Activated CD4-positive, alpha-beta T cell treated with anti-CD3 and anti-CD28 coated beads for 48 hours (primary cell): ENCODE measurements at places on chromosomes 7 and 10.

DNA sequence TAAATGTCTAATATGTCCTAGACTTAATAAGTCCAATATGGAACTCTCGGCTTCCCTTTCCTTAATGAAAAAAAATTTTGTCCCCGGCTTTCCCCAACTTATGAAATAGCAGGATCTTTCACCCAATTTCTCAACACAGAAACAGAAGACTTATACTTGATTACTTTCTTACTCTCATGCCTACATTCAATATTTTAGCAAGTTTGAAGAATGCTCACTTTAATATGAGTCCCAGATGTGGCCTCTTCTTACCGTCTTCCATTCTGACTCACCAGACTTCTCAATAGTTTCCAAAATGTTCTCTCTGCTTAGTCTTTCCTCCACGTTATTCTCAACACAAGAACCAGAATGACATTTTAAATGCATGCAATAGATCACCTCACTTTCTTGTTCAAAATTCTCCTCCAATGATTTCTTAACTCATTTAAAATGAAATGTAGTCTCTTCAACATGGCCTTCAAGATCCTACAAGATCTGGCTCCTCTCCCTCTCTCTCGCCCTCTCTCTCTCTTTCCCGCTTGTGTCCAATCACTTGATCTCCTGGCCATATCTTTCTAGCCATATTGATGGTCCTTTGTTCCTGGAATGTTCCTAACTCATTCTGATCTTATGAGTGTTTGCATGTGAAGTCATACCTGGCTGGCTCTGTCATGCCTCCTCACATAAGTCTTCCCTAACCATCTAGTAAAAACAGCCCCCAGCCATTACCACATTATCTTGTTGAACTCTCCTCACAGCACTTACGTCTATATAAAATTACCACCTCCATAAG, 119.7 kb upstream of the FAM3C start:
- no peak for DNase-seq

GRCh38 chr7:150343225-150343624, 1.8 kb upstream of the RARRES2 start:
- DNase-seq, result no peak

DNA sequence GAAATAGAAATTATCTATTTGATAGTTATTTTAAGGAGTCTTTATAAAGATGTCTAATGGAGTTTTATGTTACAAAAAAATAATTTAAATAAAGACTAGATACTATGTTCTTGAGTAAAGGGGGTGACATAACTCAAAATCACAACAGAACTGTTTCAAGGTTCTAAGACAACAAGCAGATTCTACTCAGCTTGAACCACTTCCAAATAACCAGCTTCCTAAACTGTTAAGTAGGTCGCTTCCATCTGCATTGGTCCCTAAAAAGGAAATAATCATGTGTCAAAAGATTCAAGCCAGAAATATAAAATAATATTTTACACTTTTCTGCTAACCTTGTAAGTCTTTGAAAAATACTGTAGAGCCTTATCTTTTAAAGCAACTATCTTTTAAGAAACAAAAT, 14.1 kb downstream of the SEM1 start:
- no peak for DNase-seq

- DNase-seq, result no peak
These were observed 107.4 kb downstream of the SNX13 start for GRCh38 chr7:17832820-17833355.

- no peak for DNase-seq
These were observed 522.6 kb downstream of the DNAJB9 start for GRCh38 chr7:109092268-109092667.

- DNase-seq, result no peak
These were observed 88.5 kb downstream of the ANKRD7 start for GRCh38 chr7:118312966-118313365.

DNA sequence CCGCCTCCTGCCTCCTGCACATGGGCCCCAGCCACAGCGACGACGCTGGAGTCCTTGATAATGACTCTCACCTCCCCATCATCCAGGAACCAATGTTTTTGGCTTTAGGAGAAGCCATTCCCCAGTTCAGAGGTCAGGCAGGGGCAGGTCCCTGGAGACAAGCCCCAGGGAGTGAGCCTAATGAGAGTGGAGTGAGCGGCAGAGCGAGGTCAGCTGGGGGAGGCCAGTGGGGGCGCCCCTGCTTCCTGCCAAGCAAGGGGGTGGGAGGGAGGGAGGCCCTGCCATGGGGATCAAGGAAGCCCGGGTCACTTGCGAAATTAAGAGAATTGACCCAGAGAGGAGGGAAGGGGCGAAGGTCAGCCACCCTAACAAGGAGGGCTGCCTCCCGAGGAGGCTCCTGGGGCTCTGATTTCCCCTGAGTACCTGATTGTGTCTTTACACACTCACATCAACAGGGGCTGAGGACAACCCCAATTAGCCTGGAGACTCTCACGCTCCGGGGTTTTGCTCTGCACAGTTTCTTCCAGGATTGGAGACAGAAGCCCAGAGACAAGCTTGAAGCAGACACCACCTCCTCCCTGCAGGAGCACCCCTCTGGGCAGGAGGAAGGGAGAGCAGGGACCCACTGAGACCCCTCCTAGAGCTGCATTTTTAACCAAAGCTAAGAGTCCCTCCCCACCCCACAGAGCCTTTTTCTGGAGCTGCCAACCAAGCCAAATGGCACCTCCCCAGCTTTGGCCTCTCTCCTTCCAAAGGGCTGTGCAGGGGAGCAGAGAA, 112.1 kb downstream of the COL13A1 start:
- DNase-seq, result no peak

DNA sequence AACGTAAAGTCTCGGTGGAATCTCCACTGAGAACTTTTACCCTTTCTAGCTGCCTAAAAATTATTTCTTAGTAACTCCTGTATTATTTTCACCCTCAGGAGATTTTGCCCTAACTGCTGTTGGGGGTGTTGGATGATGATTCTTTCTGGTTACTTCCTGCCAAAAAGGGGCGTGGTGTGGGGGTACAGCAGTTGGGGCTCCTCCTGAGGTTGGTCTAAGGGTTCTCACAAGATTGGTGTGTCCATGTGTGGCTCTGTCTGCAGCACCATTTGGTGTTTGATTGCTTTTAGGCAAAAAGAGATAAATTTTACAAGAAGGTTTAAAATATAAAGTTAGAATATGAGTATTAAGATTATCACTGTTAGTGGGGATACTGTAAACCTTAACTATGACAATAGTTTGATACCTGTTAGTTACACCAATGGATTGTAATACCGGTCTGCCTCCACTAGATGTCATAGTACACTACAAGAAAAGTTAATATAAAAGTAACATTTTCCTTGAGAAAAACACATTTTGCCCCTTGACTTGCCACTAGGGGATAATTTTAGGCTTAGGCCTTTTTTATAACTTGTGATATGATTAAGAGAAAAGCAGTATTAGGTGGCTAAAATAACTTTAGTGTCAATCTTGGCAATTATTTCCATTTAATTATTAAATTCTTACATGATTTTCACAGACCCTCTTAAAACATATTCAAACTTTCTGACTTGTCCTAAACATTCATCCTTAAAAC, 928.7 kb downstream of the IPMK start:
- no peak for DNase-seq

DNA sequence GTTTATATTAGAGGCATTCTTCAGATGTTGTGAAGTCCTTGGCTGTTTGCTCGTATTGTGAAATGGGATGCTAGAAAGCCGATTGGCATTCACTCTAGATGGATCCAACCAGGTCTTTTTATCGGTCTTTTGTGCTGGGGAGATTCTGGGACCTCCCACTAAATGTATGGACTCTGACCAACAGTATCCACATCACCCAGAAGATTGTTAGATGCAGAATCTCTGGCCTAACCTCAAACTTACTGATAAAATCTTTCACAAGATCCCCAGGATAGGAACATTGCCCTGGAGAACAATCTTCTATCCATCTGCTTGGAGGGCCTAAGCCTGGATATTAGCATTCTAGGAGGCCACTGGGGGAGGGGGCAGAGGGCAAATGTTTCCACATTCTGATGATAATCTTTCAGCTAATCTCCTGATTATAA, 160.9 kb downstream of the PLXDC2 start:
- DNase-seq, result no peak

DNA sequence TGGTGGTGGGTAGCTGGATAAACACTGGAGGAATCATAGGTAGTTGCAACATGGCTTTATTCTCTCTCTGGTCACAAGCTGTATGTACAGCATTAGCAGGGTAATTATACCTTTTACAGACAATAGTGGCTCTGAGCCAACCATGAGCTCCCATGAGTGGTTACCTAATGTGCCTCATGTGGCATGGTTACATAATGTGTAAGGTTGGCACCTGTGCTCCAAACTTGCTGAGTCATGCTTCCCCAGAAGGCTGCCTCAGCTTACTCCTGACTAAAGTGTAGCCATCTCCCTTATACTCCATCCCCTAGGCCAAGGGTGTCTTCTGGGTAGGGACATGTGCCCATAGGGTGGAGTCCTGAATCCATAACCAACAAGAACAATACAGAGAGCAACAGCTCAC, 345.3 kb upstream of the SEMA3C start:
- no peak for DNase-seq

DNA sequence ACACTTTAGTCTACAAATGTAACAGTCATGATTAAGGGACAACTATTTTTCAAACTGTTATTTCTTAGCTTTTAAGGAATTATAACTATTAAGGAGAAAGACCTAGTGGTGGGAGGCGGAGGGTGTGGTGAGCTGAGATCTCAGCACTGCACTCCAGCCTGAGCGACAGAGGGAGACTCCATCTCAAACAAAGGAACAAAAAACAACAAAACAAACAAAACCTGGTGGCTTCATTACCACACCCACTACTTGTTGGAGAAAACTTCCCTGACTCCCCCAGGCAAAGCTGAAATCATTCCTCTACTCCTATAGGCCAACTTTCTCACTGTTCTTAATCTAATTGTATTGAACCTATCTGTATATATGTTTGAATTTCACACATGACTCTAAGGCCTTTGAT, 3.2 kb downstream of the POLR1F start:
- DNase-seq, result no peak

GRCh38 chr10:100303724-100304319, 17.3 kb upstream of the BLOC1S2 start:
- DNase-seq, result no peak

- DNase-seq, result no peak
These were observed 76.4 kb downstream of the DOCK4 start for GRCh38 chr7:112129655-112130323.

DNA sequence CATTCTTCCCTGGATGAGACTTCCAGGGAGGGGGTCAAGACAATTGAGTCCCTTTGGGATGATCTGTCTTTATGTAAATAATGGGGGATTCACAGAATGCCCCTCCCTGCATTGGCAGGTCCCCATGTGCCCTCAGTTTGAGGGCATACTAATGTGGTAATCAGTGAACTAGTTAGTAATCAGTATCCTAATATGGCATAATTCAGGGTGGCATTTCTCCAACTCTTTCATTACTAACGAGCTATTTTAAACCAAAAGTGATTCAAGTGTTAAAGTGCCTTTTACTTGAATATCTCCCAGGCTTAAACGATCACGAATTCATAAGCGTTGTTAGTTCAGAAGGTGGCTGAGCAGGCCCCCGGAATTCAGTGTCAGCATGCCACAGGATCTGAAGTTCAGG, 1.6 kb upstream of the DNAJB6 start:
- DNase-seq, result no peak

GRCh38 chr10:74081941-74082718, 68.5 kb downstream of the AP3M1 start:
- DNase-seq, result no peak

GRCh38 chr10:16436367-16436757, 448 bp upstream of the PTER start:
- peak; percentile 35 for DNase-seq

DNA sequence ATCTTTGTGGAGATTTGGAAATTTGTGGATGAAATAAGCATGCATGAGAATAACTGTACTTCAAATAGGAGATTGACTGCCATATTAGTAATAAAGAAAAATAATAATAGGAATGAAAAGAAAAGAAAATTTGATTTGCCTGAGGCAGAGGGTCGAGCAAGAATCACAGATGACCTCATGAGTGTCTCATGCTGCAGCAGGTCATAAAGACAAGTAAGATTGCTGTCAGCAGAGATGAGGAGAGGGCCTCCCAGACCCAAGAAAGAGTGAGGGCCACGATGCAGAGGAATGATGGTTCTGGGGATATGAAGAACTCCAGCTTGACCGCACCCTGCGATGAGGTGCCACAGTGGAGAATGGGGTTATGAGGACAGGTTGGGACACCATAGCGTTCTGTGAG, 39.2 kb downstream of the TOMM7 start:
- DNase-seq, result no peak

DNA sequence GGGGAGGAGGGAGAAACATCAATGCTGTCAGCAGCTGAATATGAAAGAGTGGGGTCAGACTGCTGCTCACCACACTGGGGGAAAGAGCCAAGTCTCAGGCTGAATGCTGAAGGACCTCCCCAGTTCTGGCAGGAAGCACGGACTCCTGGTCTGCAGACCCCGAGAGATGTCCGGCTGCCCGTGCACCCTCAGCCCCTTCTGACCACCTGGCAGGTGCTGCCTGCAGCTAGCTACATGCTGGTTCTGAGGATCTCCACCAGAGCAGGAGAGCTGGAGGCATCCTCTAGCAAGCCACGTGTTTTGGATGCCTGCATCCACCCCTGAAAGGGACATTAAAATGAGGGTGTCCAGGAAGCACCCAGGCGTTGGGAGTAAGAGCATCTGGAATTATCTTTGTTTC, 74.2 kb downstream of the HTR5A start:
- DNase-seq, result no peak

DNA sequence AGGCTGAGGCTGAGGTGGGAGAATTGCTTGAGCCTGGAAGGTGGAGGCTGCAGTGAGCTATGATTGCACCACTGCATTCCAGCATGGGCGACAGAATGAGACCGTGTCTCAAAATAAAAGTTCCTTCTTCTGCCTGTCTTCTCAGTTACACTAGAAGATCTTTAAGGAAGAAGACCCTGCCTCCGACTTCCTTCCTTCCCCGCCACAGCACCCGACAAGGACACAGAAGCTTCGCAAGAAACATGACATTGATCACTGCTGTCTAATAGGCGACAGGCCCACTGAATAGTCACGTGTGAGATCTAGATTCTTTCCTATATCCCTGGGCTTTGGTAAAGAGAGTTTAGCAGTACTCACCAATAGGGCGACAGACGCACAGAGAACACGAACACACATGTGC, 118.2 kb downstream of the PRPF18 start:
- no peak for DNase-seq

DNA sequence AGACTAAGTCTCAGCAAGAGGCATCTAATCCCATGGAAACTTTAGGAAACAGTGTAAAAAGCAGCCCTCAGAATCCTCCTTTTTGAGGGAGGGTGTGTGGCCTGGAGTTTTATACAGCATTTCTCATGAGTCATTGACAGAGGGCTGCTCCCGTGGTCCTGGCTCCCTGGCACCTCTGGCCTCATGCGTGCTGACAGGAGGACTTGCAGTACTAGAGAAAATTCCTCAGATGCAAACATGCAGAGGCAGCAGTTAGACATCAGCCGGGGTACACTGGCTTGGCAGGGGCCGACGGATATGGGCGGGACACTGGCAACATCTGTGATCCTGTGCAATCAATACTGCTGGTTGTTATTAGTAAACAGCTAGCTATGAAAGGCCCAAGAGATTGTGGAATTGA, 925.1 kb upstream of the CELF2 start:
- no peak for DNase-seq
